T follicular helper cell (primary cell): ENCODE measurements at places on chromosomes 2 and 18.

DNA sequence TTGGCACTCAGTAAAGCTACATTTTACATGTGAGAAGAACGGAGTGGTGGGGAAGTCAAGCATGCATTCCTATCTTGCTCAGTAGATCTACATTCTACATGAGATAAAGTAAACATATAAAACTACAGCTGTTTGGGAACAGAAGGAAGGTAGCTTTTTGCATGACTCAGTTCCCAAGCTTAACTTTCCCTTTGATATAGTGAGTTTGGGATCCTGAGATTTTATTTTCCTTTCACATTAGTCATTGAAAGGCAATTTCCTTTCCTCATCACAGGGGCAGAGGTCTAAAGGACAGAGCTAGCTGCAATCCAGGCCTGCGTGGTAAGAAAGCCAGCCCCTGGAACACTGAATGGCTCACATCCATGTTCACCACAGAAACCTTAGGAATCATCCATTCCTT, 257.2 kb downstream of the SRBD1 start:
- no peak for DNase-seq

GRCh38 chr2:9545502-9545901, 10.1 kb downstream of the ADAM17 start:
- DNase-seq = no peak

GRCh38 chr2:79041032-79041448, 15.5 kb downstream of the REG3G start:
- no peak for DNase-seq

GRCh38 chr2:231278868-231279267, 80.4 kb downstream of the ARMC9 start:
- no peak for DNase-seq

DNA sequence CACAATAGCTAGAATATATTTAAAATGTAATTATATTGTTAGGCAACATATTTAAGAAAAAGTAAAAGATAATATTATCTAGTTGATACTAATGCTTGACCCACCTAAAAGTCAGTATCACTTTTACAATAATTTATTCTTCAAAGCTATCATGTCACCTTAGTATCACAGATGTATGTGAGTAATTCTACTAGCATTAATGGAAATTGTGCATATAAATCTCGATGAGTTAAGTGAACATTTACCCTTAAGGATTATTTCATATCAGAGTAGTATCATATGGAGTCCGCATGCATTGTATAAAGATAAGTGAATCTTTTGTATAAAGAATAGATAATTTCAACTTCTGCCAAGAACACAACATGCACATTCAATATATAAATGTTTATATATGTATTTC, 103.4 kb downstream of the AGPS start:
- DNase-seq = no peak

- no peak for DNase-seq
Measured at GRCh38 chr18:58103339-58103985, 59.4 kb downstream of the NEDD4L start.

GRCh38 chr2:12717191-12718014, 667 bp downstream of the TRIB2 start:
- DNase-seq = peak; percentile 62

DNA sequence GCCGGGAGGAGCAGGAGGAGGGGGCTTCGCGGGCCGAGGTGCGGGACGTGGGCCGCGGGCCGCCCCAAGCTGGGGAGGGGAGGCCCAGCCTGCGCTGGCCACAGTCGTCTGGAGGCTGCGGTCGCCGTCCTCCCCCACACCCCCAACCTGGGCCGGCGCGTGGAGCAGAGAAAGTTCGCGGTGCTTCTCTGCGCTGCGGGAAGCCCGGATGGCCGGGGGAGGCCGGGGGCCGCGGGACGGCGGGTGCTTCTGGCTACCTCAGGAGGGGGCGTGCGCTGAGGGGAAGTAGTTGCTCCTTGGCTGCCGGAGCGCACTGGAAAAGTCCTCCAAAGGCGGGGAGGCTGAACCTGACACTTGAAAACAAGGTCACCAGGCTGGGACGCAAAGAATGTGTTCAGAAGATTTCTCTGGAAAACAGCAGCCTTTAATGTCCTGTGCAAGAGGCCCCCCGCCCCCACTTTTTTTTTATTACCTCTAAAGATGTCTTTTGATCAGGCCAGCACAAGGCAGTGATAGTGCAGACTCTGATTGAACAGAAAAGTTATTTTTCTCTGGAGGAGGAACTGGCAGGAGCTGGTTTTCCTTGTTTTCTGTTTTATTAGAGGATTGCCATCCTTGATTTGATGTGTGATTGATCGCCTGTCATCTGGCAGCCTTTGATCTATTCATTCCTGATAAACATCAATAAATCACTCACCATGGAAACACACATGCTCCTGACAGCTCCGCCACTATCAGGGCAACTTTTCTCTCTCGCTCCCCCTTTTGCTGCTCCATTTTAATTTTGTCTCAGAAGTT, 1.6 kb downstream of the TSHZ1 start:
- DNase-seq = no peak

- DNase-seq = no peak
Measured at GRCh38 chr2:65450810-65451209, 18.4 kb upstream of the SPRED2 start.

DNA sequence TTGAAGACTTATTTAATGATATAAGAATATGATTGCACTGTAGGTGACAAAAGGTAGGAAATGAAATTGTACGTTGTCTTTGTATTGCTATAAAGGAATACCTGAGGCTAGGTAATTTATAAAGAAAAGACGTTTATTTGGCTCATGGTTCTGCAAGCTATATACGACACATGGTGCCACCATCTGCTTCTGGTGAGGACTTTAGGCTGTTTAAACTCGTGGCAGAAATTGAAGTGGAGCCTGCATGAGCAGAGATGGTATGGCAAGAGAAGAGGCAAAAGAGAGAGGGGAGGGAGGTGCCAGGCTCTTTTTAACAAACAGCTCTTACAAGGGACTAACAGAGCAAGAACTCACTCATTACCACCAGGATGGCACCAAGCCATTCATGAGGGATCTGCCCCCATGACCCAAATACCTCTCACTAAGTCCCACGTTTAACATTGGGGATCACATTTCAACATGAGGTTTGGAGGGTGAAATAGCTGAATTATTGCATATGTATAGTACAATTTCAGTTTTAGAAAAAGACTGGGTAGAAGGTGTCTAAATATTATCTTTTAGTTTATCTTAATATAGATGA, 86.8 kb downstream of the GULP1 start:
- DNase-seq = no peak

DNA sequence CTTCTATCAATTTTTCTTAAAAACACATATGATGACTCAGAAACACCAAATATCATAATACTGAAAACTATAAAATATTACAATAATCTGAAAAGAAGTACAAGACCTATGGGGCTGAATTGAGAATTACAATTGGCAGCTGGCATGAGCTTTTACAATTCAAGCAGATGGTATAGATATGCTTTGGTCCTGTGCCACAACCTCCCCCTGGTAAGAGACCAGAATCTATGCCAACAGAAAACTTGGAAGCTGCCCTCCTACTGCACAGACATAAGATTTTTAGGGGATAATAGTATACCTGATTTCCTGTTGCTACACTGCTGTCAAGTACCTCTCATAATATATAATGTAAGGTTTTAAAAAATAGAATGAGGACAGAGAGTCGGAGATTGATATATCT, 46.8 kb upstream of the CDH7 start:
- DNase-seq = no peak

DNA sequence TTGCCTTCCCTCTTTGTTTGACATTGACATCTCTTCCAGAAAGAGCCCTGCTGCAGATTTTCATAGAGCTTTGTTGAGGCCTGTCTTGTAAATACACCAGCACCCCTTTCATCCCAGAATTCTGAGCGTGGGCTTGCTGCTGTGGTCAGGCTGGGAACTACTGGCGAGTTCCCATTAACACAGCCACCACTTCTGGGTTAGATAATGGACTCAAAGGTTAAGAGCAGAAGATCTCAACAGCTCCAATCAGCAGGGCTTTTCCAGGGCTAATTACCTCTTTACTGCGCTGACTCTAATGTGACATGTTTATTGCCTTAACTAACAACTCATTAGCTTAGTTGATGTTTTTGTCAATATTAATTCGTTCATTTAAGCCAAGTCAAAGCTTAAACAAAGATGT, 235.9 kb upstream of the BOD1L2 start:
- no peak for DNase-seq

DNA sequence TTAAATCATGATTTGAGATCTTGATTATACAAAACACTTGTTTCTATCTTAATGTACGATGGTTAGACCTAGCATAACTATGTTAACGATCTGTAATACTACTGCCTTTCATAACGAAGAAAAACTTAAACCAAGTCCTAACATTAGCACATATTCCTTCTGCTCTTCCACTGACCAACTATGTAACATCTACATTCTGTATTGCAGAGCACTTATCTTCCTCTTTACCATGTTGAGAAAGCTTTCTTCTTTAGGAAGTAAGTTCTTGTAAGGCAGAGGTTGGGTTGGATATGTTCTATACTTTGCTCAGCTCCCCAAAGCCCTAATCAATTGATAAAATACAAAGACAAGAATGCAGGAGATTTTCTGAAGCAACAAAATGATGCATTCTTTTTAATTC, 7.9 kb upstream of the ZNF407 start:
- DNase-seq = no peak

GRCh38 chr2:21291426-21291825, 167.7 kb downstream of the TDRD15 start:
- DNase-seq = no peak

- no peak for DNase-seq
Measured at GRCh38 chr2:50851886-50852285, 180.0 kb downstream of the NRXN1 start.

DNA sequence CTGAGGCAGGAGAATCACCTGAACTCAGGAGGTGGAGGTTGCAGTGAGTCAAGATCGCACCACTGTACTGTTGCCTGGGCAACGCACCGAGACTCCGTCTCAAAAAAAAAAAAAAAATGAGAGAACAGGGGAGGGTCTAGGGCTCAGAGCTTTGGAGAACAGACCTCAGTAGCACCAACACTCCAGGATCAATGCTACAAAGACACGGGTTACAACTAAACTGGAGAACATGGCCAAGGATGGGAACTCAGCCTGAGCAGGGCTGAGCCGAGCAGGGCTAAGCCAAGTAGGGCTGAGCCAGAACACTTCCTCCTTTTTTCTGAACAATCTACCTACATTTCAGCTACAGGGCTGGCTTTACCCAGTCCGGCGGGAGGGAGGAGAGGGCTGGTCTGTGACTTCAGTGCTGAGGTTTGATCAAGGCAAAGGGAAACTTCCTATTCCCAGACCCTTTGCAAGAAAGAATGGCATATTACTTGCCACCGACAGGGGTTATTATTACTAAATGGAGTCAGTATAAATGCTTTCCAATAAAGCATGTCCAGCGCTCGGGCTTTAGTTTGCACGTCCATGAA, 2.9 kb upstream of the CASP8 start:
- peak; percentile 48 for DNase-seq

DNA sequence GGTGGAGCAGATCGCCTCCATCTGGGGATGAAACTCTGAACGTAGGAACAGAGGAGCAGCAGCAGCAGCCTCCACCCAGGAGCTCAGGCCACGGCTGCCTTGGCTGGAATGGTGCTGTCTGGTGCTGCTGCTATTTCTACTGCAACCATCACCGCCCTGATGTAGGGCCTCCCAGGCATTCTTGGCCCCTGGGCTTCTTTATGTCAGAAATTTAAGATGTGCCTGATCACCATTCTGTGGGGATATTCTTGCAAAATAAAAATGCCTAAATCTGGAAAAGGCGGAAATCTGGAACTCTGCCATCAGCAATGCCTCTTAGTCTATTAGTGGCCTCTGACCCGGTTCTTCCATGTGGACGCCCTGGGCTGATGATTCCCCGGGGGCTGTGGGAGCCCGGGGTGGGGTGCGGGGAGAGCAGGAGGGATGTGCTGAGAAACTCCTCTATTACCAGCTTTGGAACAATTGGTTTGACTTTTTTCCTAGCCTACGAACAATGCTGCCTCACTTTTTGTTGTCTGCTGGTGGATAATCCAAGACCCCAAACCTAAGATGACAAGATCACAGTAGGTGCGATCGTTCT, 47.2 kb downstream of the FAM124B start:
- no peak for DNase-seq

DNA sequence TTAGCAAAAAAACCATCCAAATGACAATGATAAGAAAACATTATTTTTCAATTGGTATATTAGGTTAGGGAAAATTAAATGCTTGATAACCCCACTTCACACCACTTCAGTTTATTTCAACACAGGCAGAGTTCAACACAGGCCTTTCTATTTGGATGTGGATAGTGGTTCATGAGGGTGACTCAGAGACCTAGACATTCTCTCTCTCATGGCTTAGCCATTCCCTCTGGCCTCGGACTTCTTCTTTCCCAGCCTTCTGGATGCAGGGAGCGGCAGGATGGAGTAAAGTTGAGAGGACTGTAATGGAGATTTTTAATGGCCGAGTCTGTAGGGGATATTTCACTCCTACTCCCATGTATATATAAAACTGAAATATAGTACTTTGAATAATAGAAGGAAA, 109.7 kb downstream of the CTNNA2 start:
- DNase-seq = no peak

- no peak for DNase-seq
Measured at GRCh38 chr2:138744713-138745112, 35.5 kb downstream of the NXPH2 start.

DNA sequence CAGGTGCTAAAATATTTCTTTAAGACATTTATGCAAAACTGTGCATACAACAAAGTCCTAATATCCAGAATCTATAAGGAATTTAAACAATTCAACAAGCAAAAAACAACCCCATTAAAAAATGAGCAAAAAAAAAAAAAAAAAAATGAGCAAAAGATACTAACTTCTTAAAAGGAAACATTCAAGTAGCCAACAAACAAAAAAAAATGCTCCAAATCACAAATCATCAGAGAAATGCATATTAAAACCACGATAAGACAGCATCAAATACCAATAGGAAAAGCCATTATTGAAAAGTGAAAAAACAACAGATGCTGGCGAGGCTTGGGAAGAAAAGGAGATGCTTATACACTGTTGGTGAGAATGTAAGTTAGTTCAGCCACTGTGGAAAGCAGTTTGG, 34.9 kb downstream of the B4GALT6 start:
- DNase-seq = no peak

GRCh38 chr2:177394594-177394973, 2.0 kb downstream of the AGPS start:
- DNase-seq = no peak

GRCh38 chr18:13003466-13003896, 12.3 kb downstream of the CEP192 start:
- no peak for DNase-seq

DNA sequence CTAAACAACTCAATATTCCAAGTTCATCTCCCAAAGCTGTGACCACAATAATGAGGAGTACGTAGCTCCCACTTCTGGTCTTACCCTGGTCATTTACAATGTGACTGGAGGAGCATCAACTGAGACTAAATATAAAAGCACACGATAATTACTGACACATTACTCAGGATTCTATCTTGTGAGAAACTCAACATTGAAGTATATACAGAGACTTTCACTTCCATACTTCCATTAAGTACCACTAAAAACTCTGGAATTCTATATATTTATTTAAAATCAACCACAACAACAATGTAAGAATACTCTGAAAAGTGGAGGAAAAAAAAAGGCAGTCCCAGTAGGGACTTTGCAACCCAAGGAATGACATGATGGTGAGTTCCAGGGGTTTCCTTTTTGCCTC, 61.4 kb downstream of the XDH start:
- no peak for DNase-seq
